ENCODE measurements at places on chromosomes 5 and 9.
A peak's percentile ranks its signal among the peaks of the same experiment; 100 is the strongest.

DNA sequence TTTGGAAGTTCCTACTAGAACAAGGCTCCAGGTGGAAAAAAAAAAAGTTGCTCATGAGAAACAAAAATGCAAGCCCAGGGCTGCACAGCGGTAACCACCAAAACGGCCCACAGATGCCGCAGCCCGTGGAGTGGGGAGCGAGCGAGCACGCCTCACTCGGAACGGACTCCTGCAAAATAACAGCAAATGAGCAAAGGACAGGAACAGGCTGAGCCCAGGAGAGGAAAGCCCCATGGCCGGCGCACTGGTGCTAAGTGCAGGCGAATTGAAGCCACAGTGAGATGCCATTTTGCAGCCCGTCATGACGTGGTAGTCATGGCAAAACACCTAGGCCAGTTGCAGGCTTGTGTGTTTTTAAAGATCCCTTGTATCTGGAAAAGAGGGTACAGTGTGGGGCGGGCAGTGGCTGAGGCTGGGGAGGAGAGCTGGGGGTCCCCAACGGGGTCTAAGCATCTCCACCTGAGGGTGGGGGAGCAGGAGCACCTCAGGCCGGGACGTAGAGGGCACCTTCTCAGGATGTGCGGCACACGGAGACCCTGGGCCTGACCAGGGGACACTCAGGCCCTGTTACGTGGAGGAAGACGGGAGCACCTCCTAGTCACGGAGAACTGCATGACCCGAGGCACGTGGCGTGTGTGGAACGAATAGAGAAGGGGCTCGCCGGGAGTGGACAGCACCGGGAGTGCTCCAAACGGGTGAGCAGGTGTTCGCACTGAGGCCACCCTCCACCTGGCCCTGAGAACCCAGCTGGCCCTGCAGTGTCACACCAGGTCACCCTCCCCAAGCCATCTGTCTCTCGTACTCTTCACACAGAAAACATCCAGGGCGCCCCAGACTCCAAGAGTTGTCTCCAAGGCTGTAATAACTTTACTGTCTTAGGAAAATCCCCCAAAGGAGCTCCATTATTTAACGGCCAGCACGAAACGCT is 10.7 kb downstream of the GRM6 start:
- no peak for DNase-seq

DNA sequence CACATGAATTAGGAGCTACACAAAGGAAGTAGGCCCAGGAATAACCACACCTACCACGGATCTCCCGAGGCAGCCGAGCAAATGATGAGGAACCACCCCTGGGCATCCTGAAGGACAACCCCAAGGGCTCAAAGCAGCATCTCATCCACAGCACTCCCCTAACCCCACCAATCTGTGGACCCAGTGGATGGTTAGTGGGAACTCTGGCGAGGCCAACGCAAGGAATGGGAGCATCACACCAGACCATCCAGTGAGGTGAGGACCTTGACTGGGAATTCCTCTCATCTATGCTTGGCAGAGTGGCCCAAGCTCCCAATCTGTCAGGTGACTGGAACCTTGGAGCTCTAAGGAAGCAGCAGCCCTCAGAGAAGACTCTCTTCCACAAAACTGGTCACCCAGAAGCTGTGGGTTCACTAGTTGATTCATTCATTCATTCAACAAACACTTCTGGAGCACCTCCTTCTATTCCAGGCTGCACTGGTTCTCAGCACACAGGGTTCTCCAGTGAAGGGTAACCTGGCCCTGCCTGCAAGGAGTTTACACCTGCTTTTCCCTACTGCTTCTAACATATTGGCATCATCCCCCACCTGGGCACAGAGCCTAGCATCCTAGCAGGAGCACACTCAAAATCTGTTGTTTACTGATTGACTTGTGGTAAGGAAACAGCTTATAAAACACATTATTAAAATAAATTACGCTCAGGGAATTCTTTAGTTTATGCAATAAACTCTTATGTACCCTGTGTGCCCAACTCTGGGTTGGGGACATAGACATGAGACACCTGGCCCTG is 4.9 kb downstream of the ACSL6 start:
- no peak for DNase-seq

GRCh38 chr5:172101547-172102217 is 86.3 kb downstream of the STK10 start:
- no peak for DNase-seq

DNA sequence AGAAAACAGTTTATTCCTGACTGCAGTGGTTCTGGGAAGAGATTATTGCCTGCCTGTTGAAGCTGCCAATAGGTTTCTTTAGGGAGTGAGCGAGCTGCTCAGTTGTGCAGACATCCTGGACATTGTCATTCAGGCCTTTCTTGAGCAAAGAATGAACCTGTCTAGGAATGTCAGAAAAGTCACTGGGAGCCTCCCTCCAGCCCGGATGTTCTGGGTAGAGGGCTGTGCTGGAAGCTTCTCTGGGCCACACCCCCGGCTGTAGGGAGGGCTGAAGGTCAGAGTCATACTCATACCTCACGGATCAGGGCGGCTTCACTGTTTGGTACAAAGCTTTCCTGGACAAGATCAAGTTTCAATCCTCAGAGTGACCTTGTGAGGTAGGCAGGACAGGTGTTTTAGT is 33.4 kb upstream of the TBC1D2 start:
- no peak for DNase-seq

GRCh38 chr9:113886933-113887332 is 10.8 kb downstream of the ZNF618 start:
- DNase-seq, result no peak

- peak; percentile 25 for DNase-seq
These were observed 269.9 kb upstream of the PAPPA start for GRCh38 chr9:115883467-115884329.

- no peak for DNase-seq
These were observed 192.9 kb upstream of the CCNH start for GRCh38 chr5:87605663-87606062.

DNA sequence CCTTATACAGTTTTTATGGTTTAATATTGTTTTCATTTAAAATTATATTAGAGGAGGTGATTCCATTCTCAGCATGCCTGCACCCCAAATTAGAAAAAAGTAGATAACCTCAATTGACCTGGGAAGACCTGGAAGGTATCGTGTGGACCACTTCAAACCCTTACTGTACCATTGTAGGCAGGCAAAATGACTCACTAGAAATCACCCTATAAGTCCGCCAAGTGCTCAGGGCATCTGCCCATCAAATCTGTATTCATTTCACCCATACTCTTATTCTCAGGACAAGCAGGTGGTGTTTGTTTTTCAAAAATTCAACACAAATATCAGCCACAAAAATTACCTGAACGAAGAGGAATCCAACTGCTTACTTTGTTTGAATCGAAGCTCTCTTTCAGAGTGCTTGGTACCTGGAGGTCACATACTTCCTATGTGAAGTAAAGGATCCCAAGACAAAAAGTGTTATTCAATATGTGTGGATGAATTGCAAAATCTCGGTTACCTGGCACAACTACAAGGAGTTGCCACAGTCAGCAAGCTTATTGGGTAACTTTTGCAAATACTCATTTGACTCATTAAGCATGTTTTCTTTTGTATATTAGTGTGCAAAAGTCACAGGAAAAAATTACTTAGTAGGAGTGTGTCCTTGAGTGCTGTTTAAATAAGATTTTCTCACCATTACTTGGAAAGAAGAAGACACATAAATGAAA is 216.2 kb downstream of the ENC1 start:
- DNase-seq, result no peak

GRCh38 chr5:72305194-72306142 is 14.6 kb downstream of the MRPS27 start:
- DNase-seq, result no peak

DNA sequence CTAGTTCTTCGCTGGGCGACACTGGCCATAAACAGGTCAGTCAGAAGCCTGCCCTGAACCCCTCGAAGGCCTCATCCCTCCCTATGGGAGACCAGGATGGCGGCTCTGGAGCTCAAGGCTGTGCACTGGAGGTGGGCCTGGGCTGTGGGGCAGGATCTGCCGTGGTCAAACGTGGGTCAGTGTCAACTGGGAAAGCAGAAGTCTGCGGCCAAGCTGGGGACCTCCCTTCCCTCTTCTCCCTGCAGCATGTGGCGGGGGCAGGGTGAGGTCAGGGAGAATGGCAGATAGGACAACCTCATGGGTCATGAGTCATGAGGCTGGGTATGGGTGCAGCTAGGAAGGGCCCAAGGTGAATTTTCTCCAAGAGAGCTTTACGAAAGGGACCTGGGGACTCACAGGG is 132.9 kb downstream of the RXRA start:
- DNase-seq, result no peak

GRCh38 chr9:73742412-73742811 is 590.7 kb downstream of the ANXA1 start:
- no peak for DNase-seq

GRCh38 chr9:123353041-123353440 is 3.0 kb upstream of the CRB2 start:
- DNase-seq, result no peak

- no peak for DNase-seq
These were observed 9.4 kb upstream of the SPATA31D1 start for GRCh38 chr9:81979196-81979595.

- DNase-seq, result no peak
These were observed 283.9 kb upstream of the ADAMTSL1 start for GRCh38 chr9:18189871-18190670.

DNA sequence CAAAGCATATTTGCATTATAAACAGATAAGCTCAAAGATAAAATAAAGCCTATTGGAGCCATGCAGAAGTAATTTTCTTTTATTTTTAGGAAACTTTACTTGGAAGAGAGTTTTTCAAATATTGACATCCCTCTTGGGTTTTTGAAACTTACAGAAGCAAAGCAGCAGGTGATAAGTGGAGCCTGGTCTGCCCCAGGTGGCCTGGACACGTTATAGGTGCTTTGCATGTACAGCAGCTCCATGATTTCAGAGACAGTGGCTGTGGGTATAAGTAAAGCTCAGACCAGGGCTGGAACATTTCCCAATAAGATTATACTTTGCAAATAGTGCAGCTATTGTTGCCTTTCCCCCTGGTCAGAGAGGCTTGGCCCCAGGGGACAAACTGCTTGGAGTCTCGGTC is 51.5 kb downstream of the CCDC192 start:
- no peak for DNase-seq

- no peak for DNase-seq
These were observed 18.5 kb downstream of the SLC12A7 start for GRCh38 chr5:1093361-1093760.

- no peak for DNase-seq
These were observed 149.8 kb downstream of the AUH start for GRCh38 chr9:91211919-91212318.

DNA sequence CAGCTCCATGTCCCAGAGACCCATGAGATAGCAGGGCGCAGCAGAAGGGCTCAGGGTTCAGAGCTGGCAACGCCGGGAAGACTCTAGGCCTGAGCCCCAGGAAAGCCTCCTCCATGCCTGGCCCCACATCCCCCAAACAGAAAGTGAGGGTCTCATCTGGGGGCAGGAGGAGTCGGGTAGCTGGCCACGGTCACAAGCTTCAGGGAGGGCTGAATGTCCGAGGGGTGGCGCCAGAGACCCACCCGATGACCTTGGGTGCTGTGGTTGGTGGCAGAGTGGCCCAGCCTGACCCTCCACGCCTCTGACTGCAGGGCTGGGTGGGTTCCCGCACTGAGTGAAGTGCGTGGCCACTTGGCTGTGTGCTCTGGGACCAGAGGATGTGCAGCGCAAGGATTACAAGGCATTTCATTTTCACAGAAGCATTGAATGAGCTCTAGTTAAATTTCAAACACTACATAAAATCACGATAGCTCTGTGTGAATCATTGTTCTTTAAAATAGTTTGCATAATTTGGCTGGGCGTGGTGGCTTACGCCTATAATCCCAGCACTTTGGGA is 3.0 kb downstream of the C8G start:
- no peak for DNase-seq

GRCh38 chr5:151427258-151427657 is 20.1 kb upstream of the SLC36A1 start:
- no peak for DNase-seq

DNA sequence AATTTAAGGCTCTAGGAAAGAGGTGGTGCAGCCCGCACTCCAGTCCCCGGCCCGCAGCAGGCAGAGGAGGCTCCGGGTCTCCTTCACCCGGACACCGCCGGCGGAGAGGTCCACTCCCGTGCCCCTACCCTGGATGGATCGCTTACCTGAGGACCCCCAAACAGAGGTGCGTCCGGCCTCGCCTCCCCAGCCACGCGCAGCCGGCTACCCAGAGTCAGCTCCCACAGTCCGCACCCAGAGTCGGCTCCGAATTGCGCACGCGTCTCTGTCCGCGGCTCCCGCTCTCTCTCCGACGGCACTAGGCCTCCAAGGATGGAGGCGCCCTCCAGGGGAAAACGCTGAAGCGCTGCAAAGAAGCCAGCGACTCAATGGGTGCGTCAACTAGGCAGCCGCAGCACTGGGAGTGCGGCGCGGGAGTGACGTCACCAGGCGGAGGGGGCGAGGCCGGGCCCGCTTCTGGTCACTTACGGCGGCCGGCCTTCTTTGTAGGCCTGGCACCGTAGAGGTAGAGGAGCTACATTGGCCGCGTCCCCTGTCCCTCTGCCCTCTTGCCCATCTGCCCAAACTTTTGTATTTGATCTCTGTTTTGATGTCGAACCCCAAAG is at the start of gene ELP1:
Gene ELP1, minus strand, starts transcription at position 407 of the 605 bp plus-strand sequence. CDS start 2,978 bp downstream, outside the sequence.
- peak; percentile 78 for DNase-seq

GRCh38 chr5:170416526-170416925 is 27.4 kb upstream of the KCNMB1 start:
- no peak for DNase-seq

GRCh38 chr5:173140769-173141168 is 3.6 kb upstream of the BNIP1 start:
- no peak for DNase-seq

DNA sequence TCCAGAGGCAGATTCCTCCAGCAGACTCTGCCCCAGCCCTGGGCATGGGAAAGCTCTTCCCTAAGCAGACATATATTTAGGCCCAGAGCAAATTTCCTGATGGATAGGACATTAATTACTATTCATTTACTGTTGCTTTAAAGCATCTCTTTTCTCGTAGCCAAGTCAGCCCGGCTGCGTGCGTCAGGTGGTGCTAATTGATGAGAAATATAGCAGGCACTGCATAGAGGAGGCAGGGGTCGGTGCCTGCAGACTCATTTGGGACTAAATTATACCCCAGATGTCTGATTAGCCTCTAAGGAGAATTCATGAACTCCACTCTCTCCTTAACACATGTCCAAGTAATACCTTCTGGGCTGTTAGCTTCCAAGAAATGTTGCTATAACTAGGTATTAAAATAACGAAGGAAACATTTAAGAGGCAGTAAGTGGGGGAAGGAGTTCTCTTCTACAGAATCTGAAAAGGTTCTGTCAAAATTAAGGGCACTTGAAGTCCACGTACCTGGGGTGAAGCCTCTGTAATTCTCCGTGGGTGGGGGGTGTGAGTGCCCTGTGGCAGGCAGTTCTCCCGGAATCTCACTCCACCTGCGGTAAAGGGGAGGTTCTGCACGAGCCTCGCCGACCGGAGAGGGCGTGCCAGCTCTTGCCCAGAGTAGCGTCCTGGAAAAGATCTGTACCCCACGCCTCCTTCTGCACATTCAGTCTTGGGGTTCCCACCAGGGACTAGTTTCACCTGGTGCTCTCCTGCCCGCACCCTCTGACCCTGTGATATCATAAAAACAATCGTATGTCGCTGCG is 115.9 kb upstream of the FCN2 start:
- no peak for DNase-seq

DNA sequence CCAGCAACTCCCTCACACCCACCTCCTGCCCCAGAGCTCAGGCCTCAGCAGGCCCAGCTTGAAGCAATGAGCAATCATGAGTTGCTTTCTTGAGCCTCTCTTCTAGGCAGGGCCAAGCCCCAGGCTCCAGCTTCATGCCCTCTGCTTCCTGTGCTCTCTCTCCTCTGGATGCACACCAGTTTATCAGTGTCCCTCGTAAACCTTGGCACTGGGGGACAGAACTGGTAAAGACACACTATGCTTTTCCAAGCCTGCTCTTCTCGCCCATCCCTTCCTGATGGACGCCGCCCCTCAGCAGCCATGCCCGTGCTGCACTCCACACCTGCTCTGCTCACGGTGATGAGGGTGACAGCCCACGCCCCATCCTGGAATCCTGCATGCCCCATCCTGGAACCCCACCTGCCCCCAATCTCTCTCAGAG is 49.4 kb upstream of the ORM1 start:
- no peak for DNase-seq

Measured in AG09319 (cell line).